ENCODE measurements at places on chromosomes 11 and 22.

DNA sequence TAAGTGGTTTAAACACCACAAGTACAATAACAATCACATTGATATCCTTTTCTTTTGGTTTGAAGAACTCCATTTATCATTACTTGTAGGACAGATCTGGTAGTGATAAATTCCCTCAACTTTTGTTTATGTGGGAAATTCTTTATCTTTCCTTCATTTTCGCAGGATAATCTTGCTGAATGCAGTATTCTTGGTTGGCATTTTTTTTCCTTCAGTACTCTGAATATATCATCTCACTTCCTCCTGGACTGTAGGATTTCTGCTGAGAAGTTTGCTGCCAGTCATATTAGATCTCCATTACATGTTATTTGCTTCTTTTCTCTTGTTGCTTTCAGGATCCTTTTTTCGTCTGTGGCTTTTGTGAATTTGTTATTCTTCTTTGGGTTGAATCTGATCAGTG, 179.0 kb upstream of the PLET1 start:
- no peak for DNase-seq

DNA sequence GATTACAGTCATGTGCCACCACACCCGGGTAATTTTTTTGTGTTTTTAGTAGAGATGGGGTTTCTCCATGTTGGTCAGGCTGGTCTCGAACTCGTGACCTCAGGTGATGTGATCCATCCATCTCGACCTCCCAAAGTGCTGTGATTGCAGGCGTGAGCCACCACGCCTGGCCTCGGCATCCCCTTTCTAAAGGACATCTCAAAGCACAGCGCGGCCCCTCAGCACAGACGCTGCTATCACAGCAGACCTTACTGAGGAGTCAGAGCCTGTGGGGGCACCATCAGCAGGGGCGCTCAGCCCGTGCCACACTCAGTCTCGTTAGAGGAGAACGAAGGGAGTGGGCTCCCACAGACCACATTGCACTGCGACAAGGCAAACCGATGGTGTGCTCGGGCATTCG, 19.4 kb downstream of the CELSR1 start:
- DNase-seq, result no peak

DNA sequence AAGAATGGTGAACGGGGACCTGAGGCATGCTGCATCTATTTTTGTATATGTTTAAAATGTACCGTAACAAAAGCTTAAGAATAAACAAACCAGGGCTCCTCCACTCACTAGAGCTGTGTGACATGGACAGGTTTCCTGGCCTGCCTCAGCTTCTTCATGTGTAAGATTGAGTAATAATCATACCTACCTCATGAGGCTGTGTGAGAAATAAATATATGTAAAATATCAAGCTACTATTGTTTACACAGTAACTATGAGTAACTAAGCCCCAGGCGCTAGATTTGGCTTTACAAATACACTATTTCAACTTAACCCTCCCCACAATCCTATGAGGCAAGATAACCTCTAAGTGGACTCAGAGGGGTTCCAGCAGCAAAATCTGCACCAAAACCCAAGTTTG, 66.4 kb downstream of the SMCO4 start:
- no peak for DNase-seq

- DNase-seq, result no peak
Measured at GRCh38 chr22:46329616-46330015, 5.9 kb upstream of the TRMU start.

DNA sequence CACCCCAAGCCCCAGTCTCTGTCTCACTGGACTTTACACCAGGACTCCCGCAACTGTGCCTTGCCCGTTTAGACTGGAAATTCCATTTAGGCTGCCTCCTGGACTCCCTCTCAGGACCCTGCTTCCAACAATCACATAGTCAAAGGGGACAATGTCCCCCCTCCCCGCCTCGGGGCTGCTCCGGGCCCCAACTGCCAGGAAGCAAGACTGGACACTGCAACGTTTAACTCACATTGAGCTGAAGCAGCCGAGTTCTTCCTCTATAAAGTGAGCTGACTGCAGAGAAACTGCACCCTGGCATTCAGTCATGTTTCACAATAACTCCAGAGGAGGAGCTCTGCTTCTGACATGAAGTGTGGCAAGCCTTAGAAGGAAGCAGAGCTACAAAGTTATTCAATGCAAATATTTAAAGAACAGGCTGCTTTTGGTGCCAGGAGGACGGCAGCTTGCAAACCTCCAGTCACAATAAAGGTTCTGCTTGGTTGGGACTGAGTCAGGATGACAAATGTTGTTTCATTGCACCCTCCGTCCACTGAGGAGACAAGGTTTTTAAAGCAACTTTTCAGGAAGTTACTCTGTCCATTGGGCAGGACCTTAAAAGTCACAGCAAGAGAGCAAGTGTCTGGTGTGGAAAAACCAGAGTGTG, 19.9 kb downstream of the PACSIN2 start:
- DNase-seq, result no peak

DNA sequence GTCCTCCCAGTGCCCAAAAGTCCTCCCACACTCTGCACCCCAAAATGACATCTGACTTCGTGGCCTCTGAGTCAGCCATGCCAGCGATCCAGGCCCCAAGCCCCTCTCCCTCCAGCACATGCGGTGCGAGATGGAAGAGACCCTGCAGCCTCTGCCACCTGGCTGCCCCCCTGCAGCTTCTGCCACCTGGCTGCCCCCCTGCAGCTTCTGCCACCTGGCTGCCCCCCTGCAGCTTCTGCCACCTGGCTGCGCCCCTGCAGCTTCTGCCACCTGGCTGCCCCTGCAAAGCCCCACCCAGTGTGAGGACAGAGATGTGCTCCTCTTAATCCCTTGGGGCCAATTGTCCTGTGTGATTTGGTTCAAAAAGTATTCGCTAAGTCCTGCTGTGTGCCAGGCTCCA, 68.0 kb downstream of the WNT7B start:
- no peak for DNase-seq

DNA sequence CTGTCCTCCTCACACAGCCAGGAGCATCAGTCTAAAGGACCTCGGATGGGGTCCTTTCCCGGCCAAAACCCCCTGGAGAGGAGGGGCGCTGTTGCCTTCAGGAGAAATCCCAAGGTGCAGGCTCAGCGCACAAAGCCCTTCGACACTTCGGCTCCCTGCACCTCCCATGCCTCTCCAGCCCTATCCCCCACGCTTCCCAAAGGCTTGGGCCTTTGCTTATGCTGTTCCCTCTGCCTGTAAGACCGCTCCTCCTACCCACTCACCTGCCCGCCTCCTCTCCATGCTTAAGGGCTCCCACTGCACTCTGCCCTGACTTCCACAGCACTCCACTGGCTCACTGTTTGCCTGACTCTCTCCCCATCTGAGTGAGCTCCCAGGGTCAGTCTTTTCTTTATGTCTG, 13.5 kb downstream of the SLC15A3 start:
- DNase-seq, result no peak

DNA sequence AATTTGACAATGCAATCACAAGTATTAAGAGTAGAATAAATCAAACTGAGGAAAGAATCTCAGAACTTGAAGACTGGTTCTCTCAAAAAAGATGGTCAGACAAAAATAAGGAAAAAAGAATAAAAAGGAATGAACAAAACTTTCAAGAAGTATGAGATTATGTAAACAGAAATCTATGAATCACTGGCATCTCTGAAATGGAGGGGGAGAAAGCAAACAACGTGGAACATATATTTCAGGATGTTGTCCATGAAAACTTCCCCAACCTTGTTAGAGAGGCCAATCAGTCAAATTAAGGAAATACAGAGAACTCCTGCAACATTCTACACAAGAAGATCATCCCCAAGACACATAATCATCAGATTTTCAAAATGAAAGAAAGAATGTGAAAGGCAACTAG, 235.7 kb downstream of the SBF2 start:
- no peak for DNase-seq

GRCh38 chr11:60631944-60632343, 67.5 kb upstream of the MS4A8 start:
- no peak for DNase-seq

GRCh38 chr22:29994943-29995342, 85.3 kb upstream of the HORMAD2 start:
- DNase-seq, result no peak

- DNase-seq, result no peak
Measured at GRCh38 chr11:126375726-126376125, 20.2 kb downstream of the ST3GAL4 start.

- DNase-seq, result no peak
Measured at GRCh38 chr11:13771151-13771550, 102.7 kb downstream of the FAR1 start.

DNA sequence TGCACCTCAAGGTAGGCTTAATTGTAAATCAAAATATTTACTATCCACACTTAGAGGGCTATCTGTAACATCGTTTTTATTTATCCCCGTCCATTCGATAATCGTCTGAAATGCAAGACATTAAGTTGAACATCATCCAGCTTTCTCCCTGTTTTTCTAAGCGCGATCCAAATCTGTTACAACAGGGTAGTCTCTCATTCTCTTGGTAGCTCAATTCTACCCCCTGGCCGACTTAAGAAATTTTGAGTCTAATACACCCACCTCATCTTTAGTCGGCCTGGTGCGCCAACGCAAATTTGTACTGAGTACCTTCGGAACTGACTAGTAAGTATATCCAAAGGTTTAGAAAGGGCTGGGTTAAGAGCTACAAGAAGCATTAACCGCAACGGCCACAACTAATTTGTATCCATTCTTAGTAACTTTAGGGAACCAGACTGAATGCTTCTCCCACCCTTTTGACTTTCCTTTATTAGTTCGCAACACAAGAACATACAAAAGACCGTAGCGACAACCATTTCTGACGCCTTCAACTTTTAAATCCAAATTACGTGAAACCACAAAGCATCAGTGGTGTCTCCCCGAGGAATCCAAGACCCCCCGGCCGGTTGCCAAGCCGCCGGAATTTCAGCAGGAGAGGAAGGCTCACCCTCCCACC, 1.0 kb upstream of the ZNF143 start:
- DNase-seq, result peak; percentile 59

GRCh38 chr11:121829159-121829643, 286.8 kb downstream of the BLID start:
- no peak for DNase-seq

DNA sequence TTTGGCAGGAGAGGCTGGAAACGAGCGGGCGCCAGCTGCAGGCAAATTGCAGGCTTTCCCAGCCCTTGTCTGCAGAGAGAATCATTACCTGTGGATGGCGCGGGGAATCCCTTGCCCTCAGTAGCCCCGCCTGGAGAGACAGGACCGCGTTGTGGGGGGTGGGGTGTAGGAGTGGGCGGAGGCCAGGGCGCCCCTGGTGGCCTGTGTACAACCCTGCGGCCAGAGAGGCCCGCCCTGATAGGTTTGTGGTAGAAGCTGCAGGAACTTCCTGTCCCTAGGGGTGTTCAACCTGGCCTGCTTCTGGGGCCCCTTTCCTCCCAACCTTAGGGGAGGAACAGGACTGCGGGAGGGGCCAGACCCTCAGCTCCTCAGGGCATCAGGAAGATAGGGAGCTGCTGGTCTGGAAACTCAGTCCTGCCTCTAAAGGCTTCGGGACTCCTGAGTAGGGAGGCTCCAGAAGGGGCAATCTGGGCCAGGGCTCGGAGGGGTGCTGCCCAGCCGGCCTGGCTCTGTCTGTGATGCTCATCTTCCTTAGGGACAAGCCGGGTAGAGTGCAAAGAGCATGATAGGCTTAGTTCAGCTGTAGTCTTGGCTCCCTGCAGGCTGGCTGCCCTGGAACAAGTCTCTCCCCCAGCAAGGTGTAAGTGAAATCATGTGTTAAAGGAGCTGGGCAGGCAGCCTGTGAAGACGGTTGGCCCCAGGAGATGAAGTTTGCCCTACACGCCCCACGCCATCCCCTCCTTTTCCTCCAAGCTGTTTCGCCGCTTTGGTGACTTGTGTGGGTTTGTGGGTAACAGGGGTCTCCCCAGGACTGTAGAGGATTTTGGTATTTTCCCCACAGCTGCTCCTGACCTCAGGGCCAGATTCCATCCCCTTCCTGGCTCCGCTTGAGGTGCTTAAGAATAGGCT, 24.1 kb upstream of the SUSD2 start:
- peak; percentile 22 for DNase-seq

DNA sequence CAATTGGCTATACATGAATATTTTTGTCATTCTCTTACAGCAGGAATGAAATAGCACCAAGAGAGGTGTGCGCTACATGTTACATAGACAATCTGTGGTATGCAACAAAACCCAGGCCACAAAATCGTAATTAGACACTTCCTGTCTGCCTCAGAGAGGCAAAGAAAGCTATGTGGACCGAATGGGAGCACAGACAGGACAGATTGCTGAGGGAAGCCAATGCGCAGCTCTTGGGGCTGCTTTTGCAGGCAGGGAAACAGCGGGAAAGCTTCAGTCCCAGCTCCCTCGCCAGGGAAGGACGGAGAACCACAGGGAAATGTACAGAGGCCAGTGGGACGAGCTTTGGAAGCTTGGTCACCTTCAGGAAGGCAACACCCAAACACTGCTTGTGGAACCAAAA, 40.9 kb downstream of the SERPINH1 start:
- no peak for DNase-seq

GRCh38 chr11:34111722-34112270, 6.4 kb downstream of the NAT10 start:
- DNase-seq, result no peak

- DNase-seq, result no peak
Measured at GRCh38 chr22:42991010-42991651, 23.8 kb downstream of the PACSIN2 start.

DNA sequence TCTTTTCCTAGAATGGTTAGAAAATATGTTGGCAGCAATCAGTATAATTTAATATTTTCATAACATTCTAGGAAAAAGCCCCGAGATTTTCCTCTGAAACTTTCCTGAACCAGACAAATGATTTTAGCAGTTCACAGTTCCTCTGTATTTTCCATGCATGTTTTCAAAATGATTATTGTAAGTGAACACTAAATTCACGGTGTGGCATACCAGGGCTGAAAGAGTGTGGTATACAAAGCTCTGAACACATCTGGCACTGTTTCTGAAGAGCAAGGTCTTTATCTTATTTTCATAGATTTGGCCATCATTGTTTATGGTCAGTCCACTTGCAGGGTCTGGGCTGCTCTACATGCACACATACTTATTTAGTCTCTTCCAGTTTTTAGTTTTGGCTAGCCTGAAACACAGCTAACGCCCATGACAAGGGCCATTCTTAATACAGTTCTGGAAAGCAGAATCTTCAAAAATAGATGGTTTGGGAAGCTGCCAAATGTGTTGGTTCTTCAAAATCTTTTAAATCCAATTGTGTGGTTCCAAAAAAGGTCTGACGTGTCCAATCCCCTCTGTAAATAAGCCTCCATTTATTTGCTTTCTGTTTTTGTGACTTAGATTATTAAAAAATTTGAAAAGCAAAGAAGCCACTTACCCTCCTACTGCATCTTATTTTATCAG, 7.9 kb upstream of the GAB2 start:
- DNase-seq, result peak; percentile 18

GRCh38 chr11:87866951-87867350, 308.3 kb downstream of the RAB38 start:
- DNase-seq, result no peak

GRCh38 chr11:93432247-93432646, 101.7 kb downstream of the DEUP1 start:
- DNase-seq, result no peak

- no peak for DNase-seq
Measured at GRCh38 chr11:70303070-70303469, 32.6 kb downstream of the PPFIA1 start.

- DNase-seq, result no peak
Measured at GRCh38 chr11:82890002-82890341, 10.3 kb downstream of the PRCP start.

- peak; percentile 47 for DNase-seq
Measured at GRCh38 chr11:73625696-73626318, 20.6 kb upstream of the PLEKHB1 start.

- DNase-seq, result no peak
Measured at GRCh38 chr11:10607462-10608132, 39.1 kb upstream of the LYVE1 start.

- DNase-seq, result peak; percentile 35
Measured at GRCh38 chr11:14973621-14974514, 1.7 kb upstream of the CALCA start.
